Endodermal cell (in vitro differentiated cells): ENCODE measurements at places on chromosomes 3 and 15.

- DNase-seq = no peak
Observed at GRCh38 chr15:86645925-86646500, 566.3 kb downstream of the AGBL1 start.

- DNase-seq = peak; percentile 33
Observed at GRCh38 chr3:40187945-40188344, 121.6 kb upstream of the EIF1B start.

GRCh38 chr15:57537072-57537471 lies 54.6 kb upstream of the MYZAP start:
- DNase-seq = peak; percentile 85

- no peak for DNase-seq
Observed at GRCh38 chr3:177224414-177224813, 27.1 kb upstream of the TBL1XR1 start.

DNA sequence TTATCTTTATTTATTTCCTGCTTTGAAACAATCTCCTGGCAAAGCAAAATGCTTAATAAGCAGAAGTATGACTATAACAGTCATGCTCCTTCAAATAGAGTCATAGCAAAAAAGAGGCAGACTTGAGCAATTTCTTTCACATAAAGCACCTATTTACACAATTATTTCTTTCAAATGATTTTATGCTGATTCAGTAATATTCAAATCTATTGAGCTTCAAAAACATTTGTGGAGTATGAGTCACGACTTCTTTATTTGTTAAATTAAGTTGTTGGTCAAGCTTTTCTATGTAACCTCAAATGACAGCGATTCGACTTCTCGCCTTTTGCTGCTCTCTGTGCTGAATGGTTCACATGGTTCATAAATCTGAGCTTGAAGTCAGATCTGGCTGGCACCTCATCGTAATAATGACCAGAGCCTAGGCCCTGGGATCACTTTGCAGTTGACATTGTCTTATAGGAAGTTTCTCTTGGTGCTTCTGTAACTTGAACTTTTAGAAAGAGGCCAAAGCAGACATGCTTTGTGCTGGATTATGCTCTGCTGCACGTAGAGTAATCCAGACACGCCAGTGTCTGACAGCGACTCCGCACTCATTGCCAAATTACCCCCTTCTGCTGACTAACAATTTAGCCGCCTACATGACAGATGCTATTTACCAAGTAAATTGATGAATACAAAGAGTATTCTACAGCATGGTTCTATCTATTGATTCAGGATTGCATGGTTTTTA lies 139.0 kb downstream of the MCTP2 start:
- DNase-seq = no peak
